ENCODE measurements at places on chromosomes 5 and 9. TPM values are rescaled to one million over a fixed set of nuclear protein-coding genes. Genes with fewer than 3 reads are reported as not detected.

The UNC13B gene
- 22.9 TPM for total RNA-seq

The RNF183 gene
- not detected for total RNA-seq

The MEIKIN gene
- total RNA-seq = not detected

The IFNA13 gene
- not detected for total RNA-seq

The GLDC gene
- total RNA-seq = 0.62 TPM

The GFI1B gene
- 0.10 TPM for total RNA-seq

The CCNO gene
- 2.3 TPM for total RNA-seq

DNA sequence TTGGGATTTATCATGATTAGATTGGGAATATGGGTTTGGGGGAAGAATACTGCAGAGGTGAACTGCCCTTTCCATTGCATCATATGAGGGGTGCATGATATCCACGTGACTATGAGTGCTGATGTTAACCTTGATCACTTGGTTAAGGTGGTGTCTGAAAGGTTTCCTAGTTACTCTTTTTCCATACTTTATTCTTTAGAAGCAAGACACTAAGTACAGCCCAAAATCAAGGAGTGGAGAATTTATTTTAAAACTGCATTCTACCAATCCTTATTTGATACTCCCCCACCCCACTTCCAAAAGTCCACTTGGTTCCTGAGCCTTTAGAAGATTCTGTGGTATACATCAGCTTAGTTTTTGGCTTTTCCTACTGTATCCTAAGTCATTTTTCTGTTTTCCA lies 20.3 kb upstream of the STOM start:
- no peak for DNase-seq

GRCh38 chr5:20088361-20088760 lies 100.4 kb upstream of the CDH18 start:
- peak; percentile 2 for DNase-seq

DNA sequence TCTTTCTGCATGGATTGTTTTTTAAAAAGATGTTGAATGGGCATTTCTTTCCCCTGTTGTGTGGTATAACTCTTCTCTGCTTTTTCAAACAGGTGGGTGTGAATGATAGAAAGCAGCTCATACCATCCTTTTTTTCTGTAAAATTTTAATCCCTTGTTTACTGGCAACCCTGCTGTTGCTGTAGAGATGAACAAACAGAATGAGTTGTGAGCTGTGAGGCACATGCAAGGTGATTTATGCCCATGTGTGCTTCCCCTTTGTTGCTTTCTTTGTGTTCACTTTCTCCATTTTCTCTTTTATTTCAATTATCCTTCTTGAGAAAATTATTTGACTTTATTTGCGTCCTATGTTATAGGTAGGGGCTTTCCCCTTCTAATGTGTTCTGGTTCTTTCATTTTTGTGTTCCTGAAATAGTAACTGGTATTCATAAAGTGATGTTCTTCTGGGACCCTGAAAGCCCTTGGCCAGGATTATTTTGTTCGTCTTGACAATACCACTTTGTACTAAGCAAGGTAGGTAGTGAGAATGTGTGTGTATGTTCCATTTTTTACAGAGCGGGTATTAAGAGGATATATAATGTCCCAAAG lies 79.9 kb downstream of the AOPEP start:
- DNase-seq = peak; percentile 70

GRCh38 chr5:96026406-96027041 lies 64.9 kb upstream of the ELL2 start:
- DNase-seq = peak; percentile 37

GRCh38 chr9:14883310-14883944 lies 26.8 kb downstream of the FREM1 start:
- DNase-seq = no peak

DNA sequence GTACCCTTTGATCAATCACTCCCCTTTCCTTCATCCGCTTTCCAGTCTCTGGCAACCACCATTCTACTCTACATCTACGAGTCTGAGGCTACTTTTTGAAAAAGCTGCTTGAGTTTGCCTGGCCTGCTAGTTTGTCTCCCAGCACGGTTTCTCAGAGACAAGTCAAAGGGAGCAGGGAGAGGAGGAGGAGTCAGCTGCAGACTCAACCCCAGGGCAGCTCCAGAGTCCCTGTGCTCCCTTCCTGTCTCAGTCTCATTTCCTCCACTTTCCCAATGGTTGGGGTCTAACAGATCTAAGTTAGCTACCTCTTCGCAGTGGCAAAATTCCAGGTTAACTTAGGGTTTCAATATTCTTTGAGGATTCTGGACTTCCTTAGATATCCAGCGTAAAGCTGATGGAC lies 80.0 kb upstream of the PCA3 start:
- DNase-seq = no peak

DNA sequence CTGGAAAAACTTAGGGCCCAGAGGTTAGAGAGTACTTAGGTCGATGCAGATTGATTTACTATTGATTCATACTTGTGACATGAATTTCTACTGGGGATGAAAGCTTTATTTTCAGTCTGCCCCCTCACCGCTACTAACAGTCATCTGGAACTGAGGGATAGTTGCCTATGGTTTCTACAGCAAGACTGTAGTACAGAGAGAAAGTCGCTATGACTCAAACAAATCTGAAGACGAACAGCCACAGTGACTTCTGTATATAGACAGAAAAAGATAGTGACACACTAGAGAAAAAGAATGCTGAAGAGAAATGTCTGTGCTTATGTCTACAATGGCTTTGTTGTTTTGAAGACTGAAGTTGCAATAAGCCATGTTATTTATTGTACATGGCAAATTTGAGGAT lies 17.3 kb downstream of the OR13D1 start:
- no peak for DNase-seq

DNA sequence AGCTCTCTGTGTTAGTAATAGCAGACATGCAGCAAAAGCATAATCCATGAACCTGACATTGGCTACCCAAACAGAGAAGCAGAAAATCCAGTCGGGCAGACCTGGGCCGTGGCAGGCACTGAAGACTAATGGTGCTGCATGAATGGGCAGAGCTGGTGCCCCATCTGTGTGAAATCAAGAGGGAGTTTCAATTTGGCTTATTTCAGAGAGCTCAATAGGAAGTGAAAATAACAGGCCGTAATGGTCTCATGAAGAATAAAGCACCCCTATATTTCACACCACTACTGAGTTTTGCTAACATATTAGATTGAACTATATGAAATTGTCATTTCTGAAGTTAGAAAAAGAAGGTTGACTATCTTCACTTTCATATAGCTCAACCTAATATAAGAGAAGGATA lies 149.7 kb downstream of the ENC1 start:
- no peak for DNase-seq

- DNase-seq = peak; percentile 42
Measured at GRCh38 chr5:15510092-15510491, 10.1 kb downstream of the FBXL7 start.

- no peak for DNase-seq
Measured at GRCh38 chr5:4880304-4880741, 259.8 kb upstream of the ADAMTS16 start.

- no peak for DNase-seq
Measured at GRCh38 chr9:95315108-95315746, 2.3 kb downstream of the FANCC start.

GRCh38 chr5:2582507-2582906 lies 169.0 kb downstream of the IRX2 start:
- DNase-seq = no peak

DNA sequence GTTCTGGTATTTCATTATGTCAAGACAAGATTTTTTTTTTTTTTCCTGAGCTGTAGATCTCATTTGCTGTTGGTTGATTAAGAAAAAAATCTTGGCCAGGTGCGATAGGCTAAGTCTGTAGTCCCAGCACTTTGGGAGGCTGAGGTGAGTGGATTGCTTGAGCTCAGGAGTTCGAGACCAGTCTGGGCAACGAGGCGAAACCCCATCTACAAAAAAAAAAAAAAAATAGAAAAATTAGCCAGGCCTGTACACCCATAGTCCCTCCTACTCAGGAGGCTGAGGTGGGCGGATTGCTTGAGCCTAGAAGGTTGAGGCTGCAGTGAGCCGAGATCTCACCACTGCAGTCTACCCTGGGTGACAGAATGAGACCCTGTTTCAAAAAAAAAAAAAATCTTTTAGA lies 12.2 kb downstream of the CDC42SE2 start:
- no peak for DNase-seq

- no peak for DNase-seq
Measured at GRCh38 chr5:125064621-125065438, 318.4 kb upstream of the ZNF608 start.

DNA sequence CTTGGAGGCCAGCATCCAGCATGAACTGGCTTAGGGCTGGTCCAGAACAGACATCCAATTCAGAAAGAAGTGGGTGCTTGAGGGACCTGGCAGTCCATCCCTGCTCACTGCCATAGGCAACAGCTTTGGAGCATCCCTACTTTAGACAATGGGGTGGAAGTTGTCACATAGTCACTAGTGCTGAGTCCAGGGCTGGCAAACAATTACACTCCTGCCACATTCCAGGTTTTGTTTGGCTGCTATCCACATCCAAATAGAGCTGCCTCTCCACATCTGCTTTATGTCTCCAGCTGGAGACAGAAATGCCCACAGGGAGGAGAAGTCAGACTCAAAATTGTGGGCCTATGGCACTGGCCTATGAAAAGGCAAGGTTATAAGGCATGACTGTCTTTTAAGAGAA lies 7.0 kb downstream of the FSTL4 start:
- DNase-seq = no peak

DNA sequence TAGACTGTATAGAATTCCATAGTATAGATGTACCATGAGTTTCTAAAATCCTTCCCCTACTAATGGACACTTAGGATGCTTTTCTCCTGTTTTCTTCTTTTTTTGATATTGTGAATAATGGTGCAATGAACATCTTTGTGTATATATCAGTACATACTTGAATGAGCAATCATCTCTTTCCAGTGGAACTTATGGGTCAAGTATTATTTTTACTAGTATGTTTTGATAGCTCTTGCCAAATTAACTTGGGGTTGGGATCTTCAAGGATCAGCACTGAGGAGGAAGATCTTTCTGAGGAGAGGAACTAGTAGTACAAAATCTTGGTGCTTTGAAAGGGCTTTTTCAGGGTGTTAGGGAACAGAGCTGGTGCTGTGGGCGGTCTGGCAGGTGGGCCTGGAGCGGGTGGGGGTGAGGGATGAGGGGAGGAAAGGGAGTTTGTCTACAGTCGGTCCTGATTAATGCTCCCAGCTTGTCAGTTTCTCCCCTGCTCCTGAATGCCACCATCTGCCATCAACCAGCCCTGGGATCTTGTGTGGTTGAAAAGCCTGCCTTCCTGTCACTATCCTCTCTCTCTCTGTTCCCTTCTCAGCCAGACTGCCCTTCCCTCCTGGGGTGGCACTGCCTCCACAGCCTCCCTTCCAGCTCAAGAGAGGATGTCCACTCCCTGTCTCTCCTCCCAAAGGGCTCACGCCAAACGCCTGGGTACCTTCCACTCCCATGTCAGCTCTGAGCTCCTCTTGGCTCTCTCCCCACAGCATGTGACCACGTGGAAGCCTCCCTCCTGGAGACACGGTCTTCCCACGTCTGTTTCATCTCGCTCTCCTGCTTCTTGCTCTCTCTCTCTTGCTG lies 185.9 kb downstream of the DAB2IP start:
- no peak for DNase-seq

GRCh38 chr9:113152699-113153098 lies 1.9 kb downstream of the SLC31A2 start:
- DNase-seq = peak; percentile 73

DNA sequence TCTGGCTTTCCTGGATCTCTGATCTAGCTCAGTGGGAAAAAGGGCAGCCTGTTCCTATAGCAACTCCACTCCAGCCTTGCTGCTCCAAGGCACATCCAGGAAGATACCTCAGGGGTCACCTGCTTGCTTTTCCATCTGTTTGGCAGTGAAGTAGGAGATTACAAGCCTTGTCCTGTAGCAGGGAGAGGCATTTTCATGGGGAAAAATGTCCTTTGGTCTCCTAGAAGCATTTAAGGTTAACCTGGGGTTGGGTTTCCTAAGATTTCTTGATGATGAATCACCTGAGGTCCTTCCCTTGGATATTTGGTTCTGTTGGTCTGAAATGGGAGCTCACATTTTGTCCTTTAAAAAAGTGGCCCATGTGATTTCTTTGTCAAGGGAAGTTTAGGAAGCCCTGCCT lies 1.5 kb upstream of the TMEM174 start:
- no peak for DNase-seq

DNA sequence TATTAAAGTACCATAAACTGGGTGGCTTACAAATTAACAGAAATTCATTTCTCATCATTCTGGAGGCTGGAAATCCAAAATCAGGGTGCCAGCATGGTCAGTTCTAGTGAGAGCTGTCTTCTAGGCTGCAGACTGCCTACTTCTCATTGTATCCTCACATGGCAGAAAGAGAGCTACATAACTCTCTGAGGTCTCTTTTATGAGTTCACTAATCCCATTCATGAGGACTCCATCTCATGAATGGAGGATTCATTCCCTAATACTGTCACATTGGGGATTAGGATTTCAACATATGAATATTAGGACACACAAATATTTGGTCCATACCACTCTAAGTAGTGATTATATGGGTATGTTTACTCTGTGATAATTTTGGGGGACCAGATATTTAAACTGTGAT lies 84.0 kb downstream of the ERP44 start:
- DNase-seq = no peak

DNA sequence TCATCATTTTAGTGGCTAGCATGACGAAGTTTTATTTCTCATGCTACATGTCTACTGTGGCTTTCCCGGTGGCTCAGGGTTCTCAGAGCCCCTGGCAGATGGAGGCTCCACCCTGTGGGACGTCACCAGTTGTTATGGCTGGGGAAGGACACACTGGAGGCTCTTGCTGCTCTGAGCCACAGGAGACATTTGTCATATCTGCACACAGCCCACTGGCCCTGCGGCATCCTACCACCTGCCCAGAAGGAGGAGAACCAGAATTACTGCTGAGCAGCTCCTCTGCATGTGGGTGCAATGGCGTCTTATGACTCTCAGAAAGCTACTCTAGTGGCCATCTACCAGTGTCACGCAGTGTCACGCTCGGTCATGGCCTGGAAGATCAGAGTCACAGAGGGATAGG lies 6.6 kb downstream of the OR13J1 start:
- DNase-seq = peak; percentile 50

- no peak for DNase-seq
Measured at GRCh38 chr5:16877267-16877935, 58.7 kb downstream of the MYO10 start.

GRCh38 chr5:150611026-150611425 lies 29.4 kb upstream of the SYNPO start:
- DNase-seq = no peak

- DNase-seq = no peak
Measured at GRCh38 chr5:172644711-172645110, 3.6 kb downstream of the NEURL1B start.

DNA sequence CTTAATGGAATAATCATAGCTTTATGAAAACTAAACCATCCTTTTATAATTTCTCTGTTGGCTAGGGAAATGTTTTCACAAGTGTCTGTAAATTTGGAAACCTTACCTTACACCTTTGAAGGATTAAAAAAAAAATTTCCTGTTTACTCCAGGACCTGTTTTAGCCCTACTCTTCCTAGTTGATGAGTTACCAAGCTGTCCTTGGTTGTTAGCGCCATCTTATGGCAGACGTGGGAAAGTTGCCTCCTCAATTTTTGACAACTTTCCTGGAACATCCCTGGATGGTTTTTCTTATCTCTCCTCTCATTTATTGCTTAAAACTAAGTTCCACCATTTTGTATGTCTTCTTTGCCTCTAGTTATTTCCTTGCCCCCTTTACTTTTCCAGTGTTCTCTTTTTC lies 25.7 kb downstream of the ZSWIM6 start:
- DNase-seq = no peak

GRCh38 chr9:93058355-93059010 lies at the start of gene SUSD3:
Gene SUSD3, plus strand, starts transcription at chr9:93058701. Its CDS starts 42 bp downstream, at chr9:93058743.
- DNase-seq = no peak

- no peak for DNase-seq
Measured at GRCh38 chr5:17794815-17795214, 160.6 kb downstream of the TAF11L14 start.
